Memory B cell (primary cell): ENCODE measurements at places on chromosomes 16 and 17.

DNA sequence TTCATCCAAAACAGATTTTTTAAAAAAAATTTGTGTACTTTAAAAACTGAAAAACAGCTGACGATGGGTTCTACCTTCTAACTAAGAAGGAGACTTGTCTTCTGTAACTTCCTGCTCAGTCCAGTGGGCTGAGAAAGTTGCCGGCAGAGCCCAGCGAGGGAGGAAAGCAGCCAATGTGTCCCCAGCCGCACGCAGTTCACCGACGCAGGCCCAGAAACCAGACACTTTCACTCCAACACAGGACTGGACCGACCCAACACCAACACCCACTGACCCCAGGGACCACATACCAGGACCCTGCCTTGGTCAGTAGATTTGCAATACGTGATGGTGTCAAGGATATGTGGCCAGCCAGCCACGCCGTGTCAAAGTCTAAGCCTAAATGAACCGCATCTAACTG lies 25.6 kb downstream of the TRAP1 start:
- no peak for DNase-seq

- no peak for DNase-seq
These were observed 514 bp downstream of the UBFD1 start for GRCh38 chr16:23557779-23558702.

GRCh38 chr16:28502290-28502689 lies 4.3 kb downstream of the IL27 start:
- DNase-seq = no peak

DNA sequence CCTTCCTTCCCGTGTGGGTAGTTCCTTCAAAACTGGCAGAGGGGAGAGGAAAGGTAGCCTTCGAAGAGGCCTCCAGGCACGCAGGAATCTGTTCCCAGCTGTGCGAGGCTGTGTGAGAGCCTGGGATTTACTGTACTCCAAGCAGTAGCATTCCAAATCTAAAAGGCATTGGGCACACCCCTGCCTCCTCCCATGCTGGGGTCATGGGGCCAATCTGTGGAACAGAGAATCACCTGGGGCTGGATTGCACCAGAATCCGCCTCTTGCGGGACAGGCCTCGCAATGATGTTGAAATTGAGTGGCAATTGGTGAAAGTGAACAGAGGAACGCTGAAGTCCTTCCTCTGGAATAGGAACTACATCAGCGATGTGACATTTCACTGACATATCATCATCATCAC lies 72.5 kb upstream of the IRX3 start:
- no peak for DNase-seq

DNA sequence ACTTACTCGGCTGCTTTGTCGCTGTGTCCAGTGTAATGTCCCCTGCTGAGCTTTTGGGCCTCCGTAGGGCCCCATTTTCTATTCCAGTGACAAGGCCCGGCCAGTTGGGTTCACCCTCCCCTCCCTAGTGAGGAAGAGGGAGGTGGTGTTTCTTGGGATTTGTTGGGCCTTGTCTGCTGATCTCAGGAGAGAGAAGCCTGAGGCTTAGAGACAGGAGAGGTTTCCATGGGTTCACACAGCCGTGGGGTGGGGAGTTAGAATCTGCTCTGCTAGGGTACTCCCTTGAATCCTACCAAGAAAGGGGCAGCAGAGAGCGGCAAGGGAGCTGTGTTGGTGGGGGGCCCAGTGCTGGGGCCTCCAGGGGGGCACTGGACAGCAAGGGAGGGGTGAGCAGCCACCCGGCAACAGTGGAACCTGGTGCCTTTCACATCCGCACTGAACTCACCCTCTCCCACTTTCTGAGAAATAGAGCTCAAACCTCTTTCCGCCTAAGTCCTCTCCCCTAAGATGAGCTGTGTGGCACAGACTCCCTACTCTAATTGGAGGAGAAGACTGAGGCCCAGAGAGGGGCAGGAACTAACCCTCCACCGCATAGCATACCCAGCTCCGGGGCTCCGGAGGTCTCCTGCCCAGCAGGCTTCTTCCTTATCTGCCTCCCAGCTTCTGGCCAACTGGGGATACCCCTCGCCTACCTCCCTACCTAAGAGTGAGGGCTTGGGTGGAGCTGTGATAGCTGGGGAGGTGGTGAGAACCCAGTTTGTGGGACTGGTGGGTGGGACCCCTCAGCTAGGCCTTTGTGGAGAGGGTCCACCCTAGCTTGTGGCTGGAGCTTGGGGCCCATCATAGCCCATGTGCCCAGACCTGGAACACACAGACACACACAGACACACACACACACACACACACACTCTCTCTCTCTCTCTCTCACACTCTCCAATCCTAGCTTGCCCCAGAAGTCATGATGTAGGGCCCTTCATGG lies 6.8 kb downstream of the TBKBP1 start:
- no peak for DNase-seq

- no peak for DNase-seq
These were observed 15.1 kb upstream of the BAHCC1 start for GRCh38 chr17:81380131-81380530.

- no peak for DNase-seq
These were observed 13.1 kb upstream of the MRPS23 start for GRCh38 chr17:57862694-57863667.

DNA sequence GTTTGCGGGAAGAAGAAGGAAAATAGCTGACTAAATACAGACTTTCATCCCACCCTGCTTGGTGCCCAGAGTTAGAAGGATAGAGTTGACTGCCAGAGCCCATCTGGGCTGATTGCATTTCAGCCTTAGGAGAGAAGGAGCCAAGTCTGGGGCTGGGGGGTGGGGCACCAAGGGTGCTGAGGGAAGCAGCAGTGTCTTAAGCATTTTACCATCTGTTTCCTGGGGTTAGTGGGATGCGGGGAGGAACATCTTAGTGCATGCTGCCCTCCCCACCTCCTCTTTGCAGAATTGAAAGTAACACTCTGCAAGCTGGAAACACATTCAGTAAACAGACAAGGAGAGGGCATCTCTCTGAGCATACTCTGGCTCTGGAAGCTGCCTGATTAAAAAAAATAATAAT lies 1.5 kb upstream of the ARL5C start:
- DNase-seq = no peak

- DNase-seq = no peak
These were observed 99.3 kb downstream of the RAB11FIP4 start for GRCh38 chr17:31490671-31491375.

GRCh38 chr17:49547566-49547965 lies 28.1 kb upstream of the NXPH3 start:
- DNase-seq = no peak

GRCh38 chr16:117379-118365 lies 20.8 kb downstream of the NPRL3 start:
- DNase-seq = peak; percentile 65
